Activated T-helper 9 cell treated with anti-CD3 and anti-CD28 coated beads, Interleukin-2, amount 50 U/mL, for 16 hours (primary cell): ENCODE measurements at places on chromosomes 2 and 18.

DNA sequence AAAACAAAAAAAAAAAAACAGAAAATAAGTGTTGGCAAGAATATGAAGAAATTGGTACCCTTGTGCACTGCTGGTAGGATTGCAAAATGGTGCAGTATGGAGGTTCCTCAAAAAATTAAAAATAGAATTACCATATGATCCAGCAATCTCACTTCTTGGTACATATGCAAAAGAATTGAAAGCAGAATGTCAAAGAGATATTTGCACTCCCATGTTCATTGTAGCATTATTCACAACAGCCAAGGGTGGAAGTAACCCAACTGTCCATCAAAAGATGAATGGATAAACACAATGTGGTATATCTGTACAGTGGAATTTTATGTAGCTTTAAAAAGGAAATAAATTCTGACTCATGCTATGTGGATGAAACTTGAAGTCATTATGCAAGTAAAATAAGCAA, 72.8 kb upstream of the POU3F3 start:
- DNase-seq: no peak

DNA sequence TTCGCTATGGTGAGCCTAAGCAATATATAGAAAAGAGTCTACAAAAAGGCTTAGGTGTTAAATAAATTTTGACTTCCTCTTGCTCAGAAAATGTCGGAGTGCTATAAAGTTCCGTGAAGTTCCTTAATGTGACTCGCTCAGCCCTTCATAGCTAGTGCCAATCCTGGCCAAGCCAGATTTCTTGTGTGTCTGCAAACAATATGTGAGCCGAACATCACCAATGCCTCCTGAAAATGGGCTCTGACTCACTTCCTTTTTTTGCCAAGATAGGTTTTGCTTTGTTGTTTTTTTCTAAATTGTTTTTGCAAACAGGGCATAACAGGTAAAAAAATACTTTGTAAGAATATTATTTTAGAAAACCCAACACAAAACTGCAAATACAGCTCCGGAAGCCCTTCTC, 26.1 kb downstream of the CDC42EP3 start:
- DNase-seq: no peak

DNA sequence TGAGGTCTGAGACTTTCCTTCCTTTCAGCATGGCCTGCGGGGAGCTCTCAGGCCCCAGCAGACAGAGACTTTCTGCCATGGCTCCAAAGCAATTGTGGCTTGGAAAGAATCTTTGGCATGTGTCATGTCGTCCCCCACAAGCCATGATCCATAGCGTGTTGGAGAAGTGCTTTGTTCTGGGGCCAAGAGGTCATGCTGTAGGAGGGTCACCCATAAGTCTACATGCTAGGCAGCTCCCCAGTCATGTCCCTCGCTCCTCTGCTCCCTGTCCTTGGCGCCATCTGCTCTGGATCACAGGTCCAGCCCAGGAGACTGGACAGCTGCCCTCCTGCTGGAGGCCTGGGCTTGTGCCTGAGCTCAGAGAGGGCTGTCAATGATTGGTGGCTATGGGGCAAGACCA, 78.8 kb upstream of the LCLAT1 start:
- no peak for DNase-seq

DNA sequence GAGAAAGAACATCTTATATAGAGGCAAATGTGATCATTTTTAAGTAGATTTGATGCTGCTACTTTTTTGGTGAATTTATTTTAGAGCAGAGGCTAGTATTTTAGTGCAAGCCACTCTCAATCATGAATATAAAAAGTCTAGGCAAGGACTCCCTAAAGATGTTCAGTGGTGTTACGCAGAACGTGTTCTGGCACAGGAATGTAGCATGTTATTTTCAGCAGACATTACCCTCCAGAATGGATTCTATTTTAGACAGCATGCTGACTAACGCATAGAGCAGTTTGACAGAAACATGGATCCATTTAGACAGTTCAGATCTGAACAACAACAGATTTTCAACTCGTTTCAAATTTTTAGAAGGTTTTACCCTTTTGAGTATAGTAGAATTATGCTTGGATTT, 54.1 kb downstream of the DSC3 start:
- DNase-seq: no peak

DNA sequence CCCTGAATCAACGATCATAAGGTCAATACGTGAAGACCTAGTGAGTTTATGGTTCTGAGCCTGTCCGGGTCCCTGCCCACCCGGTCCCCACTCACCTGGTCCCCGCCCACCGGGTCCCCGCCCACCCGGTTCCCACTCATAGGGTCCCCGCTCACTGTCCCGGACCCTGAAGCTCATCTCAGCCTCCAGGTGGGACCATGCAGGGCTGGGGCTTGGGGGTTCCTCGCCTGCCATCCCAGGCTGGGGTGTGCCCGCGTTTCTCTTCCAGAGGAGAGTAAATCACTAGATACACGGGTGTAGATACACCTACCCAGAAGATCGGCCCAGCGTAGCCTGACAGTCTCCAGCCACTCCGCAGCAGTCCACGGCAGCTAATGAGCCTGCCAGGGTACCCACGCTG, 131.5 kb downstream of the MBP start:
- DNase-seq: no peak

DNA sequence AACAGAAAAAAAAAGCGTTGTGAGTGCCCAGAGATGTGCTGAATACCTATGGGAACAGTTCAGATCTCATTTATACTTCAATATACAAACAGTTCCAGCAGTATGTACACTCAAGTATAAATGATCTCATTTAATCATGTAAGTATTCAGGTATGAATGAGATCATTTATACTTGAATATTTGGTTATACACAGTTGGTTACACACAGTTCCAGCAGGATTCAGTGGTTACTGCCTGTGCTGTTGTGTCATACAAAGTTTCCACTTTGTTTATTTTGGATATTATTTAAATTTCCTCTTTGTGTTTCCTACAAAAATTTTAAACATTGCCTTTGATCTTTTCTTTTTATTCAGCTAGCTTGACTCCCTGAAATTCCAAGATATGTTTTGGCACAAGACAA, 293.5 kb upstream of the SLC39A10 start:
- no peak for DNase-seq

GRCh38 chr2:54496920-54497319, 40.8 kb downstream of the SPTBN1 start:
- no peak for DNase-seq
